Stimulated activated naive CD4-positive, alpha-beta T cell (primary cell): ENCODE measurements at places on chromosomes 1 and 21.
A peak's percentile ranks its signal among the peaks of the same experiment; 100 is the strongest.

DNA sequence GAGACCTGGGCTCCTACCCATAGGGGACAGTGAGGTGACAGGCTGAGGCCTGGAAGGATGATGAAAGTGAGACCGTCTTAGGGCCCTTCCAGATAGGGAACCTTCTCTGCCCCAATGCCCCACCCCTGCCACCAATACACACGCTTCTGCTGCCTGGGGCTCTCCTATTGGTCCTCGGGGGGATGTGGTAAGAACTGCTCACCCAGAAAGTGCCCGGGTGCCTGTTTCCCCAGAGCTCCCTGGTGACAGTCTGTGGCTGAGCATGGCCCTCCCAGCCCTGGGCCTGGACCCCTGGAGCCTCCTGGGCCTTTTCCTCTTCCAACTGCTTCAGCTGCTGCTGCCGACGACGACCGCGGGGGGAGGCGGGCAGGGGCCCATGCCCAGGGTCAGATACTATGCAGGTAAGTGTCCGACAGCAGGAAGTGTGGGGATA, 948 bp downstream of the SEMA4A start:
- no peak for DNase-seq

GRCh38 chr1:21956720-21957552, 19.8 kb upstream of the HSPG2 start:
- peak; percentile 66 for DNase-seq

DNA sequence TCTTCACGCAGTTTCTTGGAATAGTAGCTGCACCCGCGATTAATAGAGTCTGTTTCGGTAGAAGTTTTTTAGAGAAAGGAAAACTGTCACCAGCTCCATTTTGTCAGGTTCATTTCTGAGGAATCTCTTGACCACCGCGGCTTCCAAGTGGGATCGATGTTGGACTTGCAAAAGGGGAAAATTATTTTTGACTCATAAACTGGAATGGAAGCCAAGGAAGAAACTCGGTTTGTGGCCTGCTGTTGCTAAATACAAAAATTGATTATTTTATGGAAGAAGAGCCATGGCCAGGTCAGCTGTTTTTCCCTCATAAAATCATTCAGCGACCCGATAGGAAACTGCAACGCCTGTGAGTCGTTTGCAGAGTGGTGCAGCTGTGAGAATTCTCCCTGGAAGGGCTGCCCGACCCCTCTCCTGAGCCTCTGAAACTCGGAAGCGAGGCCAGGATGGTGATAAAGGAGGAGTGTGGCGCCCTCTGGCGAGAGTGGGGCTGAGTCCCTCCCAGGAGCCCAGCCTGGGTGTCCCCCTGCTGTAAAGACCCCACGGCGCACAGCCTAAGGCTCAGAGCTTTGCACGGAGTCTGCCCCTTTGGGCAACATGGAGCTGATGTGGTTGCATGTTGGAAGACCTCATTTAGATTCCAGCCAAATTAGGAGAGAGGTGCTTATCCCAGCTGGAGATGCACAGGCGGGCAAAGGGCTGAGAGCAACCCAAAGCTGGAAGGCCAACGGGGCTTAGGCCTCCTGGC, 83.6 kb upstream of the SLC25A33 start:
- peak; percentile 65 for DNase-seq

- DNase-seq, result no peak
Measured at GRCh38 chr1:159861218-159861617, 1.2 kb downstream of the VSIG8 start.

DNA sequence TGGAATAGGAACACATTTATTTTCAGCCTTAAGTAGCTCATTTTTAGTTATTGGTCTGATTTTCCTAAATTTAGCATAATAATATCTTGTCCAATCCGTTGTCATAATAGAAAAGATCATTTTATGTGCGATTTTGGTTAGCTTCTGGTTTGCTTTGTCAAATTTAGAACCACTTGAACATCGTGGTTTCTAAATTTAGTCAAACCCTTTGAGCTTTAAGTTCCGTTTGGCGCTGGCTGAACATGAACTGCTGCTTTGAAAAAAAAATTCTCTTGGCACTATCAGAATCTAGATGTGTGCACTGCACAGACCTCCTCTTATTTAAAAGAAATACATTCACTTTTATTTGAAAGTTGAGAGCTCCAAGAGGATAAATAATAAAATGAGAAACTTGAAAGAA, 370.6 kb downstream of the PTPRC start:
- no peak for DNase-seq

DNA sequence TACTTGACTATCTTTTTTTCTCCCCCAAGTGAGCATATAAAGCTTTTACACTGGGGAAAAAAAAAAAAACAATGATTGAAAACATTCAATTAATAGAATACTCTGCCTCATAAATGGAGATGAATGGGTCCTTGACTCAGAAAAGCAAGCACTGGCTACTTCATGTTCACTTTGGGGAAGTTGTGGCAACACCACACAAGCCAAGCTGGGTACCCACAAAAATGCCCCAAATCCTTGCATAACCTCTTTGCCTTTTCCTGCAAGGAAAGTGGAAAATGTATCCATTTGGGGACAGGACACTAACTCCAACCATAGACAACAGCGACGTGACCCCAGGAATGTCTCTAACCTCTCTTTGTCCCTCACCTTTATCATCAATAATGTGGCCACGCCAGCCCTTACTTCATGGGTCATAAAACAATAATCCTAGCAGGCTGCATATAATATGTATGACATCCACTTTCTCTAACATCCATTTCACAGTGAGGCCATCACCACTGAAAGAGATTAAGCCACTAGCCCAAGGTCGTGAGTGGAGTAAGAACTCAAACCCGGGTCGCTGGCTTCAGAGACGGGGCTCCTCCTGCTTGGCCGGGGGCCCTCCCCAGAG, 2.3 kb downstream of the ECE1 start:
- DNase-seq, result no peak
